Cardiac fibroblast (primary cell): ENCODE measurements at places on chromosomes 2 and 18.

GRCh38 chr2:219073413-219074129, 12.8 kb upstream of the IHH start:
- peak; percentile 86 for DNase-seq

- DNase-seq = no peak
These were observed 145.4 kb upstream of the SATB2 start for GRCh38 chr2:199602896-199603717.

DNA sequence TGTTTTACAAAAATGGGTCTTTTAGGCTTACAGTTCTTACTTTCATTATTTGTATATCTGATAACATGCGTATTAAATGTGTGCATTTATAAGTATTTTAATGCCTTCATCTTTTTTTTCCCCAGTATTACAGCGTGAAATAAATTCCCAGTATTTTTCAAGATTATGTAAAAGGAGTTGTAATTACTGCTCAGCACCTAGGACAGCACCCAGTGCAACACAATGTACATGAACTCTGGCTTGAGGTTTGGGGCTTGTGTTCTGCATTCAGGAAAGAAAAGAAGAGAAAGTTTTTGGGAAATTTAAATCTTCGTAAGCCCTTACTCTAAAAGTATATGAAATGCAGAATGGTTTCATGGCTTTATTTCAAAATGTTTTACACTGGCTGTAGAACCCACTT, 16.7 kb downstream of the ZNF638 start:
- DNase-seq = peak; percentile 54

GRCh38 chr2:236164925-236165841, 3.0 kb downstream of the GBX2 start:
- DNase-seq = no peak

DNA sequence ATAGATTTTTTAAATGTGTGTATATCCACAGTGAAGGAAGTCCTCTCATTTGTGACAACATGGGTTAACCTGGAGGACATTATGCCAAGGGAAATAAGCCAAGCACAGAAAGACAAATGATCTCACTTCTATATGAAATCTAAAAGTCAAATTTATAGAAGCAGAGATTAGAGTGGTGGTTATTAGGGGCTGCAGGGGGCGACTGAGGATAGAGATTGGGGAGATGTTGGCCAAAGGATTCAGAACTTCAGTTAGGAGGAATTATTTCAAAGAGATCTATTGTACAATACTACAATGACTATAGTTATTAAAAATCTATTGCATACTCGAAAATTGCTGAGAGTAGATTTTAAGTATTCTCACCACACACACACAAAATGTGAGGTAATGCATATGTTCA, 252.4 kb upstream of the SLC39A10 start:
- DNase-seq = peak; percentile 33

DNA sequence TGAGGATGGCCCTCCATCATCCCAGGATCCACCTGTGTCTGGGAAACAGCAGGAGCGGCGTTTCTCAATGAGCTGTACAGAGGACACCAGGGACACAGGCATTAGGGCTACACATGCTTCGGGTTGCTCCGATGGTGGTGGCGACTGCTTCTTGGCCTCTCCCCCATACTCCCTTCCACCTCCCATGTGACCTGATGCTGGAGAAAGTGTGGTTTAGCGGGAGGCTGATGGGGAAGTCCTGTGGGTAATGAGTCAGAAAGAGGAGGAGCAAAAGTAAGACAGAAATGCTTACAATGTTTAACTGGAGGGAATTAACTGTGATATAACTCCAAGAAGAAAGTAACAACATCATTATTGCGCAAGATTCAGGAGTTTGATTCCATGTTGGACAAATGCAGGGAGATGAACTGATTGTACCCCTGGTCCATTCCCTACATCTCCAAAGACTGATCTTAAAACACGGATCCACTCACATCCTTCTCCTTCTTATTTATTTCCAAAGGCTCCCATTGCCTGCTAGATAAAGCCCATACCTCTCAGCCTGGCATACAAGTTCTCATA, 186.6 kb downstream of the NRP2 start:
- DNase-seq = peak; percentile 76

GRCh38 chr18:22650247-22650646, 232.5 kb upstream of the CTAGE1 start:
- peak; percentile 77 for DNase-seq

GRCh38 chr2:11329776-11330175, 14.7 kb downstream of the ROCK2 start:
- peak; percentile 71 for DNase-seq

- DNase-seq = peak; percentile 17
These were observed 245.1 kb downstream of the NEDD4L start for GRCh38 chr18:58288921-58289797.

DNA sequence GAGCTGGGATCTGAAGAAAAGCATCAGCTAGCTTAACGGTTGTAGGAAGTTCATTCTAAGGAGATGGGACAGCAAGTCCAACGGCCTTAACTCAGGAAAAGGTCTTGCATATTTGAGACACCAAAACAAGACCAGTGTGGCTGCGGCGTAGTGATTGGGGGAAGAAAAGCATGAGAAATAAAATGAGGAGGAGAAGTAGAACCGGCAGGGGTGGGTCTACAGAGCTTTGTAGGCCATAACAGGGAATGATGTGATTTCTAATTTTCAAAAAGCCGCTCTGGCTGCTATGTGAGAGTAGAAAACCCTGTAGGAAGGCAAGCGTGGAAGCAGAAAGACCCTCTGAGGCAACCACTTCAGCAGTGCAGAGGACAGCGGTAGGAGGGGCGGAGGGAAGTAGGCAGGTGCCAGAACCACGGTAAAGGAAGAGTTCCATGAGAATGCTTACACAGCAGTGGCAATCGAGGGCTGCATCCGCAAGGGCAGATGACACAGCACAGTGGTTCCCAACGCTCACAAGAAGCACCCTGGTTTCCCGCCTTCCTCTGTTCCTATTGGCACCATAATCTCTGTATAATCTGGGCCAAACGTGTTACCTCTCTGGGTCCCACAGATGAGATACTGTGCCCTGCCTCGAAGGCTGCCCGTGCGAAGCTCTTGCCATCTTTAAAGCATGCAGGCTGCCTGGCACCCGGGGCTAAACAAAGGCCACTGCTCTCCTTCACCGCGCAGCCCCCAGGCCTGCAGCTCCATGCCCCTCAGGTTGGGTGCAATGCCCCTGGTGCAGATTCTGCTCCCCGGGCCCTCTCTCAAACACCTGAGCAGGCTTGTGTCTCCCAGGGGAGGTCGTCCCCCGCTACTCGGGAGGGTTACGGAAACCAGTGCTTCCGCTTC, 795 bp downstream of the ANKRD39 start:
- no peak for DNase-seq

DNA sequence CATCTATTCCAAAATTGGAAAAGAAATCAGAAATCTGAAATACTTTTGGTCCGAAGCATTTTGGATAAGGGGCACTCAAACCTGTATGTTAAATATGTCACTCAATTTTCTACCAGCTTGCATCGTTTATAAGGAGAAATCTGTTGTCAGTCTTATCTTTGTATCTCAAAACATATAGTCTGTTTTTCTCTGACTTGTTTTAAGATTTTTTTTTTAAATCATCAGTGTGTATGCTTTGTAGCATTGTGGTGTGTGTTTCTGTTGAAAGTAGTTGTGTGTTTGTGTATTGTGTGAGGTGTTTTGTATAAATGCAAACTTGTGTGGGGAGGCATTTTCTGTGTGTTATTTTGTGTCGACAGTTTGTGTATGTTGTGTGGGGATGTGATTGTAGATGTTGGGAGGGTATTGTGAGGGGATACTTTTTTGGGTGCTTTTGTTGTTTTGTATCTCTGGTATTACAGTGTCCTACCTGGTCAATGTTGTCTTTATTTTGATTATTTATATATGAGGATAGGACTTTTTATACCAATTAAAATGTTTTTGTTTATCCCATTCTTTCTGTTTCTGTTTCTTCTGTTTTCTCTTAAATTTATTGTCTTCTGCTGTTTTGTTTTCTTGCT, 30.9 kb downstream of the SMCHD1 start:
- DNase-seq = no peak

DNA sequence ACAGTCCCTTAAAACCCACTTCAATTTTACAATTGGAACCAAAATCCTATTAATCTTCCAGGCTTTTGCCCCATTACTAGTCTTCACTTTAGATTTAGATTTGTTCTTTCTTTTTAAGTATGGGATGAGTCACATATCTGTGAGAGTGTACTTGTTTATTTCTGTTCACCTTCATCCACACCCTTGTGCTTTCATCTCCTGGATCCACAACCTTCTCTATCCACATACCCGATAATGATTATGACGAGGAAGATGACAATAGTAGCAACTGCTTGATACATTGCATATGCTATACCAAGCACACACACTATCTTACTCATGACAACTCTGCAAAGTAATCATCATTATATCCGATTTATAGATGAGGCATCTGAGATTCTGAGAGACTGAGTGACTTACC, 297.3 kb downstream of the PLCL1 start:
- no peak for DNase-seq

DNA sequence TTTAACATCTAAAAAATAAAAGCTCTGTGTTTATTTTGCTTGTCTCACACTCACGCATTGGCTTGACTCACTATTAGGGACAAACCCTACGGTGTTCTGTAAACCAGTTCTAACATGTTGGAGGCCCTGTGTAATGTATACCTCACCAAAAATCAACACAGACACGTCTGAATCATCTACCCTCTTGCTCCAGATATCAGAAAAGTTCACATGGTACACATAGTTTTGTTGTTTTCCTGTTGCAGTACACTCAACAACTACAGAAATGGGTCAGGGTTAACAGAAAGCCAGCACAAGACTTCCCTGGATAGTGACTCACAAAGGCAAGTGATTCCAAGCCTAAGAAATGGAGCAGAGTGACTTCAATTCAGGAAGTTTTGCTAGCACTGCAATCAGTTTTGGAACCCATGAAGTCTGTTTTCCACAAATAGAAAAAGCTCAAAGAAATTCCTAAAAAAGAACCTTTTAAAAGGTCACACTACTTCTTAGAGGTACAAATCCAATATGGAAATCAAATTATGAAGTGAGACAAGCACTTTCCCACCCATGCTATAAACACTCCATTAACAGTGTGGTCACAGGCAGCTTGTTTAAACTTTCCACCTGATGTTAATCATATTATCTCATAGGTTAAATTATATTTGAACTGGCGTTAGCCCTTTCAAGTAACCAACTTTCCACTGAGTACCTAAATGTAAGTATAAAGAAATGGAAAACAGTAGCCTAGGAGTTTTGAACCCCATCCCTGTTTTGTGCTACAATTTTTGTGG, 87.4 kb downstream of the GAREM1 start:
- peak; percentile 95 for DNase-seq

GRCh38 chr2:228542277-228542676, 360.8 kb upstream of the SPHKAP start:
- DNase-seq = no peak

- no peak for DNase-seq
These were observed 151.8 kb upstream of the SLC14A2 start for GRCh38 chr18:45463451-45463850.

DNA sequence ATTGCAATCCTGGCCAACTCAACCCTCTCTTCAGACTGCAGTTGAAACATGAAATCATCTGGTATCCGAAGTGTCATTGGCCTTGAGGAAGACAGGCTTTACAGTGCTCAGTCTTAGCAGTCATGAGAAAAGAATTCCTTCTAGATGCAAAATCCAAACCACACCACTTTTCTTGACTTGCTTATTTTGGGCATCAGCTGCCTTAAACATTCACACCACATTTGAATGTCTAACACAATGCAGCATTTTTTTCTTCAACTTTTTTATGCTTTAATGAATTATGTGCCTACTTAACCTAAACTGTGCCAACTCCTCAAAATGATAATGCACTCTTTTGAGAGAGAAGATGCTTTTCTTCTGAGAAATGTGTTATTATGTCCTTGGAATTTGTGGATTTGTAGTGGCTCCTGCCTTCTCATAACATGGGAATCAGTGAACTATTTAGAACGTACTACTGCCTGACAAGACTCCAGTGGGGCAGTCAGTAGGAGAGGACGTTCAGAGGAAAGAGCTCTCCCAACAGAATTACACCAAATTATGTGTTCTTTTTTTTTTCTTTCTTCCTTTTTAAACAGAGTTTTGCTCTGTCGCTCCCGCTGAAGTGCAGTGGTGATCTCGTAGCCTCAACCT, 3.2 kb upstream of the FAM98A start:
- no peak for DNase-seq

- DNase-seq = no peak
These were observed 38.4 kb downstream of the LAMA1 start for GRCh38 chr18:7079231-7079630.

- DNase-seq = no peak
These were observed 169.2 kb upstream of the CCDC68 start for GRCh38 chr18:55128437-55128836.

DNA sequence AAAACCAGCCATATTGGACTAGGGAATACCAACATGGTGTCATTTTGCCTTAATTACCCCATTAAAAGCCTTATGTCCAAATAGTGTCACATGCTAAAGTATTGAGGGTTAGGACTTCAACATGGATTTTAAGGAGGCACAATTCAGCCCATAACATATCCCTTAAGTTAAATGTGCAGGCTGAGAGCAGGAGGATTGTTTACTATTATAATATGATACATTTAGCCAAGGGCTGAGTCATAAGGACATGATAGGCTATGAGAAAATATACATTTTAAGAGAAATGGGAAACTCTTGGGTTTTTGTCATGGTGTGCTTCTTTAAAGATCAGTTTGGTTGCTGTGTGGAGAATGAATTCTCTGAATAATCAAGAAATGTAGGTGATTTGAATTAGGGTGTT, 136.8 kb downstream of the RDH14 start:
- no peak for DNase-seq

- DNase-seq = no peak
These were observed 46.8 kb downstream of the TNS1 start for GRCh38 chr2:217955881-217956493.

- peak; percentile 67 for DNase-seq
These were observed 683 bp downstream of the STK39 start for GRCh38 chr2:168246483-168247340.

DNA sequence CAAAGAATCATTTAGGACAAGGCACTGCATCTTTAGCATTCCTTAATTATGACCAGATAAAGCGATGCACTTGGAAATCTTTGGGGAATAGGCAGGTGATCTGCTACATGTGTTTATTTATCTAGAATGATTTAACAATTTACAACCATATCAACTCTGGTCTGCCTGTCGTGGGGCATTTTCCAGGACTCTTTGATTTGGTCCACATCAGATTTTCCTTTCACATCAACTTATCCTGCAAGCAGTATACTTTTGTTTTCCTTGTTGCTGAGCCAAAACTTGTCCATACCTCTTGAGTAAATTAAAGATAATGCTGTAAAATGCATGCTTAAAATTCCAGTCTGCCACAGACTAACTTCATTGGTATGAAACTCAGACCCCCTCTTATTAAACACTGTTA, 312.4 kb upstream of the TCF4 start:
- peak; percentile 65 for DNase-seq
